Epithelial cell of alveolus of lung (primary cell): ENCODE measurements at places on chromosomes 7 and 10. TPM values are rescaled to one million over a fixed set of nuclear protein-coding genes. Genes with fewer than 3 reads are reported as not detected.

CELF2 gene
- 3.5 and 10.3 TPM in 2 replicates for total RNA-seq

CCDC172 gene
- total RNA-seq, result not detected in 2 replicates

GJD4 gene
- not detected in 2 replicates for total RNA-seq

PDK4 gene
- total RNA-seq, result 1.2 and 93.7 TPM in 2 replicates

GALNT17 gene
- not detected in 2 replicates for total RNA-seq

MLLT10 gene
- 13.7 and 39.4 TPM in 2 replicates for total RNA-seq

ADGRA1 gene
- 0.32 TPM in 1 of 2 replicates, not detected in the other for total RNA-seq

DNAJC9 gene
- total RNA-seq, result 11.3 and 30.8 TPM in 2 replicates

EIF3B gene
- 83.0 and 133 TPM in 2 replicates for total RNA-seq

SPAG6 gene
- total RNA-seq, result not detected in 2 replicates

OPN4 gene
- total RNA-seq, result not detected in 2 replicates

MAPK8 gene
- 34.7 and 44.9 TPM in 2 replicates for total RNA-seq

NYAP1 gene
- total RNA-seq, result 2.2 and 10.5 TPM in 2 replicates

PLA2G12B gene
- total RNA-seq, result not detected in 2 replicates

TUBB8 gene
- under 0.01 TPM in 1 of 2 replicates, not detected in the other for total RNA-seq

KNDC1 gene
- 0.80 TPM in 1 of 2 replicates, not detected in the other for total RNA-seq

TMEM176A gene
- 19.9 TPM in 1 of 2 replicates, not detected in the other for total RNA-seq

GIMAP1 gene
- under 0.01 TPM in 1 of 2 replicates, not detected in the other for total RNA-seq

SPDYE1 gene
- total RNA-seq, result not detected in 2 replicates

CFAP69 gene
- total RNA-seq, result 1.3 and 3.5 TPM in 2 replicates

SEMA3D gene
- 1.2 and 1.6 TPM in 2 replicates for total RNA-seq

MINDY4 gene
- 3.9 and 4.2 TPM in 2 replicates for total RNA-seq

NKX1-2 gene
- total RNA-seq, result 0.26 TPM in 1 of 2 replicates, not detected in the other

GPNMB gene
- total RNA-seq, result 5.1 and 13.7 TPM in 2 replicates

PIK3CG gene
- 0.13 TPM in 1 of 2 replicates, not detected in the other for total RNA-seq

ZEB1 gene
- total RNA-seq, result 49.8 and 50.3 TPM in 2 replicates

INMT gene
- 1.7 and 11.2 TPM in 2 replicates for total RNA-seq

ASZ1 gene
- 0.24 TPM in 1 of 2 replicates, not detected in the other for total RNA-seq

LLCFC1 gene
- not detected in 2 replicates for total RNA-seq

ITPRIP gene
- total RNA-seq, result 49.5 and 59.3 TPM in 2 replicates

TEX36 gene
- total RNA-seq, result not detected in 2 replicates

CAMK2B gene
- total RNA-seq, result not detected in 2 replicates

VSTM4 gene
- 1.4 and 6.6 TPM in 2 replicates for total RNA-seq

NEUROD6 gene
- total RNA-seq, result not detected in 2 replicates

SORBS1 gene
- 0.16 and 0.39 TPM in 2 replicates for total RNA-seq

FAM131B gene
- total RNA-seq, result 3.1 and 3.9 TPM in 2 replicates

PRSS37 gene
- not detected in 2 replicates for total RNA-seq

SPACDR gene
- not detected in 2 replicates for total RNA-seq

SLC26A3 gene
- total RNA-seq, result not detected in 2 replicates

WAPL gene
- 22.5 and 27.9 TPM in 2 replicates for total RNA-seq
